Activated CD4-positive, alpha-beta T cell treated with anti-CD3 and anti-CD28 coated beads, Interleukin-10, Interleukin-2, amounts not matched to agents 100 ng/mL and 50 ng/mL, durations not matched to agents 16 hours and 8 hours (primary cell): ENCODE measurements at places on chromosomes 2 and 18.

GRCh38 chr2:224171226-224171625 is 132.1 kb upstream of the SERPINE2 start:
- DNase-seq, result no peak

GRCh38 chr2:60861736-60862135 is 19.6 kb upstream of the REL start:
- no peak for DNase-seq

- DNase-seq, result peak; percentile 8
Observed at GRCh38 chr2:187497858-187498463, 49.9 kb upstream of the CALCRL start.

GRCh38 chr2:235494716-235495372 is 1.0 kb downstream of the AGAP1 start:
- peak; percentile 8 for DNase-seq

DNA sequence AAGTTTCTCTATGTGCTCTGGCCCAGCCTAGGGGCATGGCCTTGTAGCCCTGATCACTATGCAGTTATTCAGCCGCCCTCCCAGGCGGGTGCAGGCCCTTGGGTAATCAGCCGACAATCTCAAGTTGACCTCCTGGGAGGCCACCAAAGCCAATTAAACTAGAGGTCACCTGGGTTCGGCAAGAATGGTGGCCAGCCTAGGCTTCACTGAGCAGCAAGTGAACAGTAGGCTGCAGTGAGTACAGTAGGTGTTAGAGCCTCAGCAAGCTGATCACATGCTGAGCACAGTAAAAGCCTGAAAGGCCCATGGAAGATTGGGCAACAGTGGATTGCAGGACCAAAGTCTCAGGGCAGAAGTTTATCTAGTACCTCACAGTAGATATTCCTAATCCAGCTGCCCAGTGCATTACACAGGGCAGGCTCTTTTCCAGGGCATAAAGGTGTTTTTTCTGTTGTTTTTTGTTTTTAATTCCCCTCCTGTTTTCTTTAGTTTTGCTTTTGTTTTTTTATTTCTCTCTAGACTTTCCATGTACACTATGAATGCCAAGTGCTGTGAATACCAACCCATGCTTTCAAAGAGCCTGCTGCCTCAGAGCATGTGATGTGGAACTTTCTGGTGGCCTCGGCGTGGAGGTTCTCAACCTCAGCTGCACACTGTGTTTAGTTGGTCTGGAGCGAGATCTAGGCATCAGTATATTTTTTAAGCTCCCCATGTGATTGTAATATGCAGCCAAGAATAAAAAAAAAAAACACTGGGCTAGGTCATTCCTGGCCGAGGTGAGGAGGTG is 55.9 kb upstream of the ATL2 start:
- no peak for DNase-seq

DNA sequence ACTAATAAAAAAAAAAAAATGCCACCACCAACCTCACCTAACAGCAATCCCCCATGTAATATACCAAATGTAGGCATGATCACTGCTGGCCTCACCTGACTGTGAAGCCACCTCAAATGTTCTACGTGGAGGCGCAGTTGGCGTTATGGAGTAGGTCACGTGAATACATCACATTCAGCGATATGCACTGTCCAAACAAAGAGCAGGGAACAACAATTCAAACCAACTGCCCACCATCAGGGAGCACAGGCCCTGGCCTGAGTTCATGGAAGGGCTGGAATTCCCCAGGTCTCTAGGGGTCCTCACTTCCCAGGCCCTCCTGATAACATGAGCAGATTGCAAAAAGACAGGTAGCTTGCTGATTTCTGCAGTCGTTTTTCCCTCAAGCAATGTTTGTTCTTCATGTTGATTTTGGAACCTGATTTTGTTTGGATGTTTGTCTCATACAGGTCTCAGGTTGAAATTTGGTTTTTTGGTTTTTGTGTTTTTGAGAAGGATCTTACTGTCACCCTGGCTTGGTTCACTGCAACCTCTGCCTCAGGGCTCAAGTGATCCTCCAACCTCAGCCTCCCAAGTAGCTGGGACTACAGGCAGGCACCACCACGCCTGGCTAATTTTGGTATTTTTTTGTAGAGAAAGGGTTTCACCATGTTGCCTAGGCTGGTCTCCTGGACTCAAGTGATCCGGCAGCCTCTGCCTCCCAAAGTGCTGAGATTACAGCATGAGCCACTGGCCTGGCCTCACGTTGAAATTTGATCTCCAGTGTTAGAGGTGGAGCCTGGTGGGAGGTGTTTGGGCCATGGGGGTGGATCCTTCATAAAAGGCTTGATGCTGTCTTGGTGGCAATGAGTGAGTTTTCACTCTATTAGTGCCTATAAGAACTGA is 15.5 kb downstream of the TBC1D8 start:
- no peak for DNase-seq

GRCh38 chr18:80198994-80199748 is 48.1 kb downstream of the PARD6G start:
- no peak for DNase-seq

DNA sequence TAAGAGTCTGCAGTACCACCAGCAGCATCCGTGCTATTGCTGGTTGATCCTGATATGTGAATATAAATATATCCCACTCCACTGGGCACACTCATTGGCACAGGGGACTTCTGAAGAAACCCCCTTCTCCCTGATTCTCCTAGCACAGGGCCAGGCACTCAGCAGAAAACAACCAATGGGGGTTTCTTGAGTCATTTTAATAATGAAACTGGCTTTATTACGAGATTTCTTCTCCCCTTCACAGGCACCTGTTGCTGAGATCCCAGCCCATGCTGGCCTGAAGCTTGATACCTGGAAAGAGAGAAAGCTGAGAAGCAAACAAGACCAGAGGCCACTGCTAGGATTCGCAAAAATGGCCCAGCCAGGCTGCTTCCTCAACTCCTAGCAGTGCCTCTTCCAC is 17.9 kb upstream of the CYRIA start:
- no peak for DNase-seq

GRCh38 chr2:199019898-199020507 is 437.7 kb downstream of the SATB2 start:
- peak; percentile 1 for DNase-seq

GRCh38 chr18:62140259-62140658 is 46.6 kb downstream of the PIGN start:
- DNase-seq, result no peak

- no peak for DNase-seq
Observed at GRCh38 chr2:163401481-163401880, 334.3 kb downstream of the FIGN start.

- DNase-seq, result no peak
Observed at GRCh38 chr18:9753846-9754245, 45.7 kb downstream of the RAB31 start.

DNA sequence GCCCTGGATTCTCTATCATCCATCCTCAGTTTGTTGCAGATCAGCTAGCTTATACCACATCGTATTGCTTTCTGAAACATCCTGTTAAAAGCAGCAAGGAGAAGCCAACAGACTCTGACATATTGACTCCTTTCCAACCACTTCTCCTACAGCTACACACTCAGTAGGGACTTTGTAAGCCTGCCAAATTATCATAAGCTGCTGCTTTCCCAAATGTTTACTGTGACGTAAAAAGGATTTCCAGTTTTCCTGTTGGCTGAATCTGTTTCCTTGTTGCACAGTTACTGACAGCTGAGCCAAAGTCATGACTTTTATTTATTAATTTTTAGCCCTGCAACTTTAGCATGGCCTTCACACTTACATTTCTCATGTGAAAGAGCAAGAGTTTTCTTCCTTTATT is 294.3 kb downstream of the KCNJ3 start:
- no peak for DNase-seq

- DNase-seq, result no peak
Observed at GRCh38 chr18:74303936-74304335, 11.7 kb upstream of the C18orf63 start.

GRCh38 chr2:148048475-148049221 is 27.8 kb downstream of the MBD5 start:
- peak; percentile 22 for DNase-seq

DNA sequence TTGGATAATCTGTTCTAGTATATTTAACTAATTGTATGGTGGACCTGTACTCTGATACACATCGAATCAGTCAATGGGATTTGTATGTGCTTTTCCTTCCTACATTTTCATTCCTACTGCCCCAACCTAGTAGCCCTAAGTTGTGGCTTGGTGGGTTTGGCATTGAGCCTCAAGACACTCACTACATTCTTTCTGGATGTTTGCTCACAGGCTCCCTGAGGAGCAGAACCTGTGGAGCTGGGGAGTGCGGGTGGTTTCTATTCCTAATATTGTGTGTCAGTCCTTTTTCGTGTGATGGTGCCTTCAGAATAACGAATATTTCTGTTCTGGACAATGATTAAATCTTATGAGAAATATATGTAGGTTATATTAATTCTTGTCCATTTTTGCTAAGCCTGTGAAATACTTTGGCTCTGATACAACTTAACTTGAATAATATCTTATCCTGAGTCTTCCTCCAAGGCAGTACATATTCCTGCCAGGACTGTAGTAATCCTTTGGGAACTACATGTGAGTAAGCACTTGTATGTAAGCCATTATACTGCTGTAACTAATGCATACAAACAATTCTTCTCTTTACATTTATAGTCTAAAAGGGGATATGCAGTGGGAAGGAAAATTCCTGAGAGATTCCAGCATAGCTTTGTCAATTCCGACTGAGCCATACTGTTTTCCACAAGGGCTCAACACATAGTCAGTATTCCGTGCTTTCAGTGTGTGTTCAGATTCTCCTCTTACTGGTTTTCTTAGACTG is 150.6 kb downstream of the AGPS start:
- DNase-seq, result no peak

GRCh38 chr2:241925277-241925676 is 55.7 kb downstream of the RTP5 start:
- DNase-seq, result no peak

DNA sequence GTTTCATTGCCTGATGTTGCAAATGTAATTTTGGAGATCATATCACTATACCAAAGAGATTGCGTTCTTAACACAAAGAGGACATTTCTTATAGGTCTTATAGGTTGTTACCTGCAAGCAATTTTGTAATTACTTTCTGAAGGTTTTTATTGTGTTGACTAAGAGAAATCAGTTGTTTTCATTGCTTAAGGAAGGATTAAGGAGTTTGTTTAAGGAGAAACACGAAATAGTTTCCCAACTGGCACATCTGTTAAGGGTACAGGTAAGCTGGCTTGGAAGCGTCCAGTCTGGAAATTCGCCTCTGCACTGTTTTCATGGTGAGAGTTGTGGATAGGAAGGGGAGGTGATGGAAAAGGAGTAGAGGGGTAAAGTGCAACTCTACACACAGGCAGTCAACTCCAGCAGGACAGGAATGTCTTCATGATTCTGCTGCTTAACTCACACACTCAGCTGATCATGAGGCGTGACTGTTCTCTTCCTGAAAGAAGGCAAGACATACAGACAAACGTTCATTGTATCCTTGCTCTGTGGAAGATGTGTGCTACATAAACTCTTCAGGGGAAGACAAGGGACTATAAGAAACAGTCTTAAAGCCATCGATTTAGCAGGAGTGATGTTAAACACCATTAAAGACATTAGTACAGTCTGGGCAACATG is 61.4 kb upstream of the ACSL3 start:
- DNase-seq, result no peak

DNA sequence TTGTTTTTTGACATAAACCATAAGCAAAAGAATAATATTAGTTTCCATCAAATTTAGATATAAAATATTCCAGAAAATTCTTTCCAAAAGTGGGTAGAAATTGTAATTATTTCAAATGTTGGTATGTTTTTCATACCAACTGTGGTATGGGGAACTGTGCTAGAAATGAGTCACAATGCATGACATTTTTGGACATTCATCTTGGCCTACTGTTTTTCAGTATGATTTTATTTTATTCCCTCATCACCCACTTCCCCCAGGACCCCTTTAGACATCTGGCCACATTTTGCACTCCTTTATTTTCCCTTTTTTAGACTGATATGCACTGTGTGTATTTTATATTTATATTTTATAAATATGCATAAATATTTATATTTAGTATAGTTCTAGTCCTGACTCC is 97.1 kb downstream of the DPP4 start:
- DNase-seq, result no peak

- DNase-seq, result no peak
Observed at GRCh38 chr18:67966224-67966623, 449.7 kb upstream of the DSEL start.

- DNase-seq, result no peak
Observed at GRCh38 chr18:54393648-54394294, 36.1 kb downstream of the C18orf54 start.

DNA sequence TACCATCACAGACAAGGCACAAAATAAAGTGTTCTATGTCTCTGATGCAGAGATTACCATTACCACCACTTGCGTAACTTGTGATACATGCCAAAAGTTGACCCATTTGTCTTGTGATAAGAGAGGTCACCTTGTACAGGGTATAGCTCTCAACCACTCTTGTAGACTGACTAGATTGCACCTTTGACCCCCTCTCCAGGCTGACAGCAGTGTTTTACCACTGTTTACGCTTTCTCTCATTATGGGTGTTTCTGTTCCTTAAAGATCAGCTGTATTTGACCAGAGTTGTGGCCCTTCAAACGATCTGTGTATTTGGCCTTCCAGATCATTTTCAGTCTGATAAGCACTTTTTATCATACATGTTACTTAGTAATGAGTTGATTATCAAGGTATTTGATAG is 215.7 kb upstream of the HNMT start:
- no peak for DNase-seq

DNA sequence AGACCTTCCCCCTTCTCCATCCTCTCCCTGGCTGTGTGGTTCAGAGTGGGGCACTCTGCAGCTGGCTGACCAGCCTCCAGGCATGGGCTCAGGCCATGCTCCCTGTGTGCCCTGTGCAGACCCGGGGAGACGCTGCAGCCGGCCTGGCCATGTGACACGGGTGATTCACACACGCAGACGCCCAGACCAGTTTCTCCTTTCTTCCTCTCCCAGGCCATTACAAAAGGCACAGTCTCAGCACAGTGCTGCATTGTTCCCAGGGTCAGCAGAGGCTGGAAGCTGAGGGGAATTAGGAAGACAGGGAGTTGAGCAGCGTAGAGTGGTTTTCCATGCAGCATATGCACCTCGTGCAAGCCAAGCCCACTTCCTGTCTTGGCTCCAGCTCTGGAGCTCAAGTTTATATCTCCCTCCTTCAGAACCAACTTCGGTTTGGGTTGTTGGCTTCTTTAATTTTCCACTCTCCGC is 288.5 kb downstream of the TNS1 start:
- DNase-seq, result no peak

- DNase-seq, result no peak
Observed at GRCh38 chr2:128901572-128902391, 583.1 kb upstream of the HS6ST1 start.

DNA sequence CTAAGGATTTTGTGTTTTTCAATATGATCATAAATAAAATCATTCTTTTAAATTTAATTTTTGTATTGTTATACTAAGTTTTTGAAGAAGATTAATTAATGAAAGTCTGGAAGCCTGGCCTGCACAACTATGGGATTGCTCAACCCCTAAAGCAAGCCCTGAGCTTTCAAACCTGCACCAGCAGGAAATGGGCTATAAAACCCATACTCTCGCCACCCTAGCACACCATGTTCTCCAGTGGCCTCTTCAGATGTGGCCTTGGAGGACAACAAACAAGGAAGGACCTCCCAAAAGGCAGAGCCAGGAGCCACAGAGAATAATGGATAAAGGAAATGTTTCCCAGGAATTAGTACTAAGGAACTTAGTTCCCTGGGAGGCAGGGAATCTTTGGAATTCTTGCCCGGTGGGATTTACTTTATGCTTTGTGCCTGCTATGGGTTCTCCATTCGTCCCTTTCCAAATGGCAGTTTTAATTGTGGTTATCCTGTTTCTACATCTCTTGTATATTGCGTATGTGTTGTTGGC is 212.5 kb downstream of the ZFP36L2 start:
- DNase-seq, result no peak
